ENCODE measurements at places on chromosomes 5 and 9.

- no peak for DNase-seq
Observed at GRCh38 chr9:97617939-97618416, 15.2 kb downstream of the TSTD2 start.

DNA sequence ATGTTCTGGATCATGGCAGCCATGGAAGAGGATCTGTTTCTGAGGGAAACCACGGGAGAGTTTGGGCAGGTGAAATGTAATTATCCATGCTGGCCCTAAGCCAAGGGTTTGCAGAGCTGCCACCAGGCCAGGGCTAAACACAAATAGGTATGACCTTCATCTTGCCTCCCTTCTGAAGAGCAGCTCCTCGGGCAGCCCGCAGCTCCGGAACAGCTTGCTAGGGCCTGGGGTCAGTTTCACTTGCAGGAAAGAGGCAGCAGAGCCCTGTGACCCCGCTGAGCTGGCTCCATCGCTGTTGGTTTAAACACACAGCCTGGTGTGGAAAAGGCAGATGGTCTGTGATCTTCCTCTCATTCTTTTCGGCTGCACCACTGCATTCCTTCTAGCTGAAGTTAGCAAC is 141.4 kb downstream of the TMEM38B start:
- no peak for DNase-seq

DNA sequence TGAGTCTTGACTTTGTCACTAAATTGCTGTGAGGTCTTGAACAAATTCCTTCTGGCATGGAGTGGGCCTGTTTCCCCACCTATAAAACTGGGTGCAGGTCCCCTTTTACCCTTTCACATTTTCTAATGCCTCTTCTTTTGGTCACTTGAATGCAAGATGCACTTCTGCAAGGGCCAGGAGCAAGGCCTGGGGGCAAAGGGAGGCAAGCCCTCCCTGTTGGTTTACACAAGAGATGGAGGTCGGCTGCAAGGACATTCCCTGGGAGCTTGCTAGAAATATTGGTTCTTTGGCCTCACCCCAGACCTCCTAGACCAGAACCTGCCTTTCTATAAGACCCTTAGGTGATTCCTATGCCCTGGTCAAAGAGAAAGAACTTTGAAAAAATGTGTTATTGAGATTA is 5.8 kb downstream of the FOXE1 start:
- no peak for DNase-seq

- DNase-seq = no peak
Observed at GRCh38 chr5:147384346-147385193, 125.3 kb downstream of the DPYSL3 start.

- no peak for DNase-seq
Observed at GRCh38 chr5:177611446-177612214, 11.7 kb downstream of the B4GALT7 start.

GRCh38 chr9:36144309-36145232 is 8.0 kb downstream of the GLIPR2 start:
- no peak for DNase-seq

- DNase-seq = no peak
Observed at GRCh38 chr5:37071901-37072581, 177.1 kb downstream of the CPLANE1 start.

DNA sequence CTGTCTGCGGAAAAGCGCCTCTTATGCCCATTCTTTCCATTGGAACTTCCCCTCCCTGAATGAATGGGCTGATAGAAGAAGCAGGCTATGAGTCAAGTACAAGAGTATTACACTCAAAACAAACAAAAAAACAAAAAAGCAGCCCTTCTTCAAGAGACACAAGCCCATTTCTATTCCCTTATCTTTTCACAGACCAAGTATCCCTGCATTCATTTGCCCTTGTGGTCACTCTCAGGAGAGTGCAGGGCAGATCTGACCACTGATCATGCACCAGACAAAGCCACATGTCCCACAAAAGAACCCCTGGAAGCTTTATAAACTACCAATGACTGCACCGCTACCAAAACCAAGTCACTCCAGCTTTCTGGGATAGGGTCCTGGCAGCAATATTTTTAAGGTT is 262.5 kb upstream of the TAS2R1 start:
- no peak for DNase-seq

- no peak for DNase-seq
Observed at GRCh38 chr5:104646416-104646815, 1083.8 kb upstream of the NUDT12 start.

DNA sequence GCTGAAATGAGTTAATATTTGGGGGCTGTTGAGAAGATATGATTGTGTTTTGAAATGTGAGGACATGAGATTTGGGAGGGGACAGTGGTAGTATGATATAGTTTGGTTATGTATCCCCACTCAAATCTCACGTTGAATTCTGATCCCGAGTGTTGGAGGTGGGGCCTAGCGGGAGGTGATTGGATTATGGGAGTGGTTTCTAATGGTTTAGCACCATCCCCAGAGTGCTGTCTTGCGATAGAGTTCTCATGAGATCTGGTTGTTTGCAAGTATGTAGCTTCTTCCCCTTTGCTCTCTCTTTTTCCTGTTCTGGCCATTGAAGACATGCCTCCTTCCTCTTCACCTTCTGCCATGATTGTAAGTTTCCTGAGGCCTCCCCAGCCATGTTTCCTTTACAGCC is 386.0 kb downstream of the ARRDC3 start:
- DNase-seq = no peak

GRCh38 chr5:17305964-17306725 is 88.7 kb downstream of the BASP1 start:
- no peak for DNase-seq

DNA sequence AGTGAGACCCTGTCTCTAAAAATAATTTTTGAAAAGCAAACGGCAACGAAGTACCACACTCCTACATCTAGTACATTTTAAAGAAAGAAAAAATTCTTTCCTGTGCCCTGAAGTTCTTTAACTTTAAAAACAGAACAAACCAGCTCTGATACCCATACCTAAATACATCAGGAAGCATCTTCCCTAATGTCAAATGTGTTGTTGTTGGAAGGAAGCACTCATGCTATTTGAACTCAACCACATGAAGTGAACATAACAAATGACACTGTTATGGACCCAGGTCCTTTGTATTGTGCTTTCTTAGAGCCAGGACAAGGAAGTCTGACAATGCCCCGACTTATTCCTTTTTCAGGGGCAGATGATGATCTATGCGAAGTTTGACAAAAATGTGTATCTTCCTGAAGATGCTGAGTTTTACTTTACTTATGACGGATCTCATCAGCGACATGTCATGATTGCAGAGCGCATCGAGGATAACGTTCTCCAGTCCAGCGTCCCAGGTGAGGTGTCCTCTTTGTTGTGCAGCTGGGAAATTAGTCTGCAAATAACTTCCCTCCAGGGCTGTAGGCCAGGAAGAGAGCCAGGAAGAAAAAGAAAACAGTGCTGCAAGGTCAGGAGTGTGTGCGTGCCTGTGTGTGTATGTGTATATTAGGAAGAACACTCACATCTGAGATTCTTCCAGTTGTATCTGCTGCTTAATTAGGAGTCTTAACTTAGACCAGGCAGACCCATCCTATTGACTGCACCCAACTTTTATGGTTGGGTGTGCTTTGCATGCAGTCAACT is 123.7 kb downstream of the ARHGEF28 start:
- DNase-seq = no peak

GRCh38 chr5:149426931-149427330 is 47.8 kb upstream of the IL17B start:
- DNase-seq = no peak

DNA sequence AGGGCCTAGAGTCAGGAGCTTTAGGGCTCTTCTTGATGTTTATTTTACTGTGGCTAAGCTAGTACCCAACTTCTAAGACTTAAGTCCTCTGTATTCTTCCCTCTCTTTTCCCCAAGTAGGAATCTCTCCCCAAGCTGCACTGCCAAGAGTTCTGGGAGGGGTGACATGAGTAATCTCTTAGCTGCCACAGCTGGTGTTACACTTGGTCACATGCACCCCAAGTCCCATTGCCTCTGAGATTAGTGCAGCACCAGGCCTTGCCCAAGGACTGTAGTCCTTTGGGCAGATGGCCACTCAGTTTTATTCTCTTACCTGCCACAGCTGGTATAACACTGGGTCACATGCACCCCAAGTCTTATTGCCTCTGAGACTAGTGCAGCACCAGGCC is 114.7 kb upstream of the RIOK2 start:
- no peak for DNase-seq

DNA sequence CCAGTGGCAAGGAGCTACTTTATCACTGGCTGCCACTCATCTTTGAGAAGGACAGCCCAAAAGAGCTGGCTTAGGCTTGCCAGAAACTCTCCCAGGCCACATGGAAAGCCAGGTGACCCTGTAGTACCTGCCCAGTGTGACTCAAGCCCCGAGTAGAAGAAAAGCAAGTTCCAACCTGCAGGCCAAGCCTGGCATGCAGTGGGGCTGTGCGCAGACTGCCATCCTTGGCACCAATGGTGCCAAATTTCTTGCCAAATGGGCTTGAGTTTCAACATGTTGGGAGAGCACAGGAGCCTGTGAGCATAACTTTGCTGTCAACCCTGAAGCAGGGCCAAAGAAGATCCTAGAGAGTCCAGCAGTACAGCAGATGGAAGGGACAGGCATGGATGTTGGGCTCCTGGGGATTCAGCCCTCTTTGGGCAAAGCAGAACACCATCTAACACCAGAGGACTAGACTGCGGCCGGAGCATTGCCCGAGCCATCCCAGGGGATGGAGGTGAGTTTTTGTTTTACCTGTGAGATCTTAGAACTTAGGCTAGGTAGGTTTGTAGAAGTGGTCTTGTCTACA is 27.3 kb upstream of the SHB start:
- no peak for DNase-seq

DNA sequence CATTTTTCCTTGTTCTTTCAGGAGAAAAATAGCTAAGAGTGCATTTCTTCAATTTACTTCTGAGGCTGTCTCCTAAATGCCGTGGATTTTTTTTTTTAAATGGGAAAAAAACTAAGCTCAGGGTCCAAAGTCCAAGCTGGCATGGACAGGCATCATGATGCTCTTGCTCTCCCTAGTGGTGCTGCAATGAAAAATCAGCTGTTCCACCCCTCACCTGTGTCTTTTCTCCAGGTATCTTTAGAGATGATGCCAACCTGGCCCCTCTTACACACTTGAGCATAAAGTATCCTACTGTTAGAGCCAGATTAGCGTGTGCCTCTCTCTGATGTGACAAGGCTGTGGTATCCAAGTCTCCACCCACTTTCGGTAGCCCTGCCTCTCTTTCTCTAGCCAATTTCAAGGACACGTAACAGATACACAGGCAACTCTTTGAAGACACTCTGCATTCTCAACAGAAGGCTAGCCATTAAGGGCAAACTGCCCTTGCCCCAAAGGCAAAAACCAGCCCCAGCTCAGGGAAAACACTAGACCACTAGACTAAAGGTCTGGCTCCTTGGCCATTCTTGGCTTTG is 208.8 kb downstream of the SAXO1 start:
- no peak for DNase-seq

GRCh38 chr9:86458191-86458855 is 104.1 kb upstream of the TUT7 start:
- no peak for DNase-seq

DNA sequence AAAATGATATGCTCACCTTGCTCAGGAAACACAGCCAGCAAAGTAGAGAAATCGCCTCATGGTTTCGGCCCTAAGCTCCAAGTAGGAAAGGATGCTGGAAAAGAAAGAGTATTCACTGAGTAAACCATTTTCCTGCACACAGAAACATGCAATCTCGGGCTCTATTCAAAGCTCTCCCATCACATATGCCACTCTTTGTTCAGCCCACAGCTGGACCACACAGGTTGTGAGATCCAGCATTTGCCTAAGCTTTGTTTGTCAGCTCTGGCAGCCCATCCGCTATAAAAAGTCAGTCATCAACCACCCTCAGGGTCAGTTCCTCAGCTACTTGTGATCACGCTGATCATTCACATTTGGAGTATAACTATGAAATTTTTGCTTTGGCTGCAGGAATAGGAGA is 96.5 kb upstream of the SMARCA2 start:
- DNase-seq = no peak

DNA sequence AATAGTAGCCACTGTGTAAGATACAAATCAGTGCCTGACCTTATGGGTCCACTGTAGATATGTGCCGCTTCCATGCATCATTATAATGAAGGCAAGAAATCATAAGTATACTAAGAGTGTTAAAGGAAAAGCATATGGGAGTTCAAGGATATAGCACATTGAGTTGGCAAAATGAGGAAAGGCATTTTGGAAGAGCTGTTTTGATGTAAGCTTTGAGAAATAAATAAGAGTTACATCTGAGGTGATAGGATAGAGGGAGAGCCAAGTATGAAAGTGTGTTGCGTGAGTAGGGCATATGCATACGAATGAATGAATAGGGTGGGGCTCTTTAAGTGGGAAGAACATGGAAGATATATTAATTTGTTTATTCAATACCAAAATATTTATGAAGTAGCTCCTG is 101.0 kb upstream of the DMAC1 start:
- no peak for DNase-seq

GRCh38 chr5:10581867-10582511 is 18.1 kb downstream of the ANKRD33B start:
- DNase-seq = no peak

GRCh38 chr5:86596476-86596875 is 21.3 kb upstream of the COX7C start:
- DNase-seq = no peak

- no peak for DNase-seq
Observed at GRCh38 chr5:112514111-112514510, 95.0 kb upstream of the EPB41L4A start.

DNA sequence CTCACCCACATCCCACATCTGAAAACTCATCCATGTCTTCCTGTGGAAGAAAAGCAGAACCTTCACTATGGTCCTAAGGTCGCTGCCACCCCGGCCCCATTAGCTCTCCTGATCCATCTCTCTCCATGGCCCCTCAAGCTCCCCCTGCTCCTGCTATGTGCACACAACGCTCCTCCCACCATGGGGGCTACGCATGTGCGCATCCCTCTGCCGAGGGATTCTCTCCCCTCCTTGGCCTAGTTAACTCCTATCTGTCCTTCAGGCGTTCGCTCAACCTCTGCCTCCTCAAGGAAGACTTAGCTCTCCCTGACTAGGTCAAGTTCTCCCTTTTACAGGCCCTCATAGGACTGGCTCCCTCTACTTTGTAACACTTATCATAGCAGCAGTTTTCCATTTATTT is 9.8 kb downstream of the AKNA start:
- DNase-seq = no peak

DNA sequence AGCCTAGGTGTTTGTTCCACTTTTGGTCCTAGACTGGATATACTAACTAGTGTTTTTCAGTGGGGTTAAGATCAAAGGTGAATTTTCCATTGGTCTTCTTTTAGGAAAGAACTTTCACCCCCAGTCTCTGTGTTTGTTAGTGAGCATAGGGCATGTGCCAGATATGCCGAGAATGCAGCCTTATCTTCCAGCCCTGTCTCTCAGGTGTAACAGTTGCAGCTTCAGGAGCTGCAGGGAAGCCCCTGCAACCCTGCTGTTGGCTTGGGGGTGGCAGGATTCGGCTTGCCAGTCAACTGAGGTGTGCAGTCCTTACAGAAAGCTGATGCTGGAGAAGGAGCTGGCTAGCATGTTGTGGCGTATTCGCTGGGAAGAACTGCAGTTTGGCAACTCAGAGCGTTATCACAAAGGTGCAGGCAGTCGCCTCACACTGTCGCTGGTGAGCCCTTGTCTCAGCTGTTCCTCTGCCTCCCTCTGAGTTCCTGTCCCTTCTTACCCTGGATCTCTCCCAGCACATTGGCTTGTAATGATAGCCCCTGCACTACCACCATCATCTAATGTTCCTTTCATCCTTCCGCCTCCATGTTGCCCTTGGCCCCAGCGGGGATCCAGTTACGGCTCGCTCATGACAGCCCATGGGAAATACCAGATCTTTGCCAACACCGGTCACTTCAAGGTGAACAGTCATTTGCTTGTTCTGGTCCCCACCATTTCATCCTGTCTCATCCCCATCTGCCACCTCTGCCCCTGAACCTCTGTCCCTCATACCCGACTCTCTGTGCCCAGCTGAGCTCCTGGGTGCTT is 10.1 kb downstream of the NPR2 start:
- no peak for DNase-seq

- DNase-seq = peak; percentile 92
Observed at GRCh38 chr9:130107234-130107861, 53.6 kb downstream of the GPR107 start.

Data from activated CD4-positive, alpha-beta T cell treated with anti-CD3 and anti-CD28 coated beads for 4 hours (primary cell).